ENCODE measurements at places on chromosomes 11 and 22. TPM values are rescaled to one million over a fixed set of nuclear protein-coding genes. Genes with fewer than 3 reads are reported as not detected.

The TREH gene
- not detected for total RNA-seq

The ANO5 gene
- 0.09 TPM for total RNA-seq

The TRPC6 gene
- not detected for total RNA-seq

The TRIM51 gene
- total RNA-seq, result not detected

The APOL4 gene
- total RNA-seq, result not detected

The CHST1 gene
- total RNA-seq, result not detected

The APOBEC3B gene
- 0.64 TPM for total RNA-seq

The PIH1D2 gene
- not detected for total RNA-seq

The BIK gene
- total RNA-seq, result 2.7 TPM

The DERL3 gene
- total RNA-seq, result 2.9 TPM

The TMEM223 gene
- total RNA-seq, result 23.1 TPM

The TMEM151A gene
- total RNA-seq, result not detected

The DEPDC5 gene
- 54.4 TPM for total RNA-seq

The OAF gene
- 1.3 TPM for total RNA-seq

The CLDN5 gene
- not detected for total RNA-seq

The OR2D2 gene
- not detected for total RNA-seq

The SLC29A2 gene
- total RNA-seq, result 15.0 TPM

The NXF1 gene
- total RNA-seq, result 196 TPM
